ENCODE measurements at places on chromosomes 1 and 21.
A peak's percentile ranks its signal among the peaks of the same experiment; 100 is the strongest.

DNA sequence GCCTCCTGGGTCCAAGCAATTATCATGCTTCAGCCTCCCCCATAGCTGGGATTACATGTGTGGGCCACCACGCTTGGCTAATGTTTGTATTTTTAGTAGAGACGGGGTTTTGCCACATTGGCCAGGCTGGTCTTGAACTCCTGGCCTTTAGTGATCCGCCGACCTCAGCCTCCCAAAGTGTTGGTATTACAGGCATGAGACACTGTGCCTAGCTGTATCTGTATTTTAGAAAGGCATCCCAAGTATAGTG is 69.3 kb downstream of the NKAIN1 start:
- DNase-seq: no peak

DNA sequence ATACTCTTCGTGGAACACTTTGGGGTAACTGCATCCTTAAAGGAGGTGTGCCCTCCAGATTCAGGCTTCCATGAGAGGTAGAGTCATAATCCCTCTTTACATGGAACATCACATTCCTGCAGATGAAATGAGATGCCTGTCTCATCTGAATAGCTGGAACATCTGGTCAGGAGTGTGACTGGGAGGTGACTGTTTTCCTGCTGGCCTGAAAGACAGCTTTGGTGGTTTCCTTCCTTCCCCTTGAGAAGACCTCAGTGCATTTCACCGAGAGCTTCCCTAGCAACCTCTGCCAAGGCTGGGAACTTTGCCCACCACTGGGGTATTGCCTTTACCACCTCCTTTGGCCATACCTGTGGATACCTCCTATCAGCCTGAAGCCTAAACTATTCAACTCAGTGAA is 46.7 kb upstream of the GUCA2A start:
- DNase-seq: no peak

GRCh38 chr1:47161298-47162040 is 24.2 kb downstream of the CYP4A22 start:
- no peak for DNase-seq

DNA sequence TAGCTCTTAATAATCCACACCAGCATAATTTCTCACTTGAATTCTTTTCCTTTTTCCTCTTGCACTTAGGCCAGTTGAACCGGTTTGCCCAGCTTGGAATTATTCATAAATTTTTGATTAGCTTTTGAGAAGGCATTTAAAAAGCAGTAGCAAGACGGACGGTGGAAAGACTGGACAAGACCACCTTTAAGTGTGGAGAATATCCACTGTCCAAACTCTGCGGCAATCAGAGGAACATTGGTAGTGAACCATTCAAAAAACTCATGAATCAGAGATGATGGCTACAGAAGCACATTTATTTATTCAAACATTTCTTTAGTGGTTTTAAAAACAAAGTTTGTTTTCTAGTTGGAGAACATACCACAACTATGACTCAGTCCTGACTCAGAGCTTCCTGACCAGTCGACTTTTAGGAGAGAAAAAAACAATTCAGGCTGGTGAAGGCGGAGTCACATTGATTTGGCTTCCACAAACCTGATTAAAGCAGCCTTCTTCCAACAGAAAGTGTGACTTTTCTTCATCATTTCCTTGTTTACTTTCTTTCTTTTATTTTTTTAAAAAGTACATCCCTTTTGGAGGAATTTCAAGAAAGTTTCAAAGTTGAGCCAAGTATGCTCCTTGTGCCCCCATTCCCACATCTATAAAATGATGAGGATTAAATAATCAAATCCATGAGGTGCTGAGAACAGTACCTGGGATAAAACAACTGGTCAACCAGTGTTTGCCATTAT is 128.8 kb downstream of the ADSS2 start:
- peak; percentile 30 for DNase-seq

- no peak for DNase-seq
Observed at GRCh38 chr1:59105548-59106507, 191.1 kb upstream of the FGGY start.

- no peak for DNase-seq
Observed at GRCh38 chr1:77620273-77620672, 62.2 kb downstream of the ZZZ3 start.

DNA sequence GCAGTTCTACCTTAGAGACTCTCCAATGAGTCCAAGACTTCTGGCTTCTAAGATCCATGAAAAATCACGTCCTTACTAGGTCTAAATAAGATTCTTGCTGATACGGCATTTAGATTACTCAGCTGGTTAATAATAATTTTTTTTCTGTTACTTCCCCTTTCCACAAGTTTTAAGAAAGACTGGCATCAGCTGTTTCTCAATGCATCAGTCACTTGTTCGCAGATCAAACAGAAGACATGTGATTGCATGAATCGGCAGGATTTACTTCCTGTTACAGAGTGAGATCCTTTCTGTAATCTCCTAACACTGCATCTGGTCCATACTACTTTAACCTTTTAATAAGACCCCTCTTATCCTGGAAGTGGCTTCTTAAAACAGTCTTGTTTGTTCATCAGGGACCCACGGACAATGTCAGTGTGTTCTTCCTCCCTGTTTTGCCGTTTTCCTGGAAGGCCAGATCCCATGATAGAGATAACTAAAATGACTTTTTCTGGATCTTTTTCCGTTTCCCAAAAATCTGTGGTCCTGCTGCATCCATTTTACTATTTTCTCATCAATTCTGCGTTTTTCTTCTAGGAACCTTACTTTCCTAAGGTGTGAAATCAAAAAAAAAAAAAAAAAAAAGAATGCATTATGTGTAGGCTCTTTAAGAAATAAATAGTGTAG is 6.1 kb downstream of the NPL start:
- DNase-seq: no peak

DNA sequence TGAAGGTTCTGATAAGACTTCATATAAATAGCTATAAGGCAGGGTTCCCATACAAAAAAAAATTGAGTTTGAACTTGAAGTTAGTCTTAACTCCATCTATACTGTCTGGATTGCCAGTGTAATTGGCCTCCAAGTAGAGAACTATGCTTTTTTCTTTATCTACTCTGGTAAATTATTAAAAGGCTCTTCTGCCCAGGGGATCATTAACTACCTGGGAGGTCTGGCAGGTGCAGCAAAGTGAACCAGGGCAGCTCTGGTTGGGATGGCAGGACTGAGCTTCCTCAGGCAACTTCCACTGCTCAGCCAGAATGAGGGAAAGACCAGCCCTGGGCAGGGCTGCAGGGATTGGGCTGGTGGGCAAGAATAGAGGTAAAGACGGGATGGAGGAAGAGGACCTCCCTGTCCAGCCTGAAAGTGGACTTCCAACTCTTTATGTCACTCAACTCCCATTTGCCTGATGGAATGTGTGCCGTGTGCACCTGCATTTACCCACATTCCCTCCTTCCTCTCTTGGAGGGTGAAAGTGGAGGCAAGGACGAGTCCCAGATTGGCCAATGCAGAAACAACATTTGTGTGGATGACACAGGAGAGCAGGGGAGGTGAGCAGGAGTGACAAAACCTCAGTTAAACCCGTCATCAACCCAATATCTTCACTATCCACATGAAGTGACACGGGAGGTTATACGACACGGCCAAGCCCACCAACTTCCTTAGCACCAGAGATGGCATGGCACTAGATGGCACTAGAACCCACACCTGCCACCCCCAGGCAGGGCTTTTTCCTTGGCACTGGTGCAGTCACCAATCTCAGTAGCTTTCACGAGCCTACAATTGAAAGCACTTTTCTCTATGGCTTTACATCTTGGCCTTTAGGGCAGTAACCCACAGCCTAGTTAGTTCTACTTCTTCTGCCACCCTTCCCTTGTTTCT is 25.2 kb downstream of the CCN1 start:
- no peak for DNase-seq

GRCh38 chr1:98086156-98086555 is 165.3 kb upstream of the DPYD start:
- DNase-seq: no peak

Measured in activated CD4-positive, alpha-beta T cell treated with anti-CD3 and anti-CD28 coated beads, Interleukin-2, amount 50 U/mL, for 24 hours (primary cell).